Activated naive CD8-positive, alpha-beta T cell treated with anti-CD3 and anti-CD28 coated beads, Interleukin-2, amount 50 U/mL, for 24 hours (primary cell): ENCODE measurements at places on chromosomes 1 and 21.

GRCh38 chr1:207869859-207870258 lies 41.1 kb downstream of the CD34 start:
- H3K27me3 ChIP-seq = no peaks in the 10 kb centered on the region
- peak overlapping the region; percentile 74 for H3K27ac ChIP-seq
- peaks cover 79% of the 10 kb centered on the region for H3K4me1 ChIP-seq
- peak overlapping the region; percentile 76 for H3K4me3 ChIP-seq

DNA sequence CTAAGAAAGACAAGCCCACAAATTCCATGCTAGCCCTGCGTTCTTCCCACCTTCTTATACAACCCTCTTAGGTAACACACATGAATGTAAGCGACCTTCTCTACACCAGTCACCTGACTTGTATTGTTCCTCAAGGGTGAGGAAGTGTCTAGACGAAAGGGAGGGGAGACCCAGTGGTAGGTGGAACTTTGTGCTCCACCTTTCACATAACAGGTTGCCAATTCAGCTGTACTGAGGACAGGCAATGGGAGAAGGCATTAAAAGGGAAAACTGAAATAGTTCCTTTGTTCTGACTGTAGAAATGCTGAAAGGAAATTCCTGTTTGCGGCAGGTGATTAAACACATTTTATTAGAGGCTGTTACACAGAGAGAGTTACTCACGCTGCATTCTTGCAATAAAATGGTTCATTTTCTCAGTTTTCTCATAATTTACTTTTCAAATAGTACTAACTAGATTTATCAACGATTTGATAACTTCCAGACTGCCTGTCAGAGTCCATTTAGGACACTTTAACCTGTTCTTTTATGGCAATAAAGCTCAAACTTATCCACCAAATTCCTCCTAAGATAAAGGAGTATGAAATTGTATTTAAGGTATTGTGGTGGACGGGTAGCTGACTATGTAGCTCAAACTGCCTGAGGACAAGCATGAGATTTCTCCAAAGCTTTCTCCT lies 17.8 kb upstream of the CHRM3 start:
- H3K4me3 ChIP-seq = no peak overlapping the region
- peaks cover 9% of the 10 kb centered on the region for H3K27me3 ChIP-seq
- no peaks in the 10 kb centered on the region for H3K36me3 ChIP-seq
- no peaks in the 10 kb centered on the region for H3K4me1 ChIP-seq
- no peak overlapping the region for H3K27ac ChIP-seq

GRCh38 chr1:221708987-221709386 lies 32.9 kb downstream of the DUSP10 start:
- peaks cover 75% of the 10 kb centered on the region for H3K4me1 ChIP-seq
- peak overlapping the region; percentile 95 for H3K27ac ChIP-seq
- H3K27me3 ChIP-seq = no peaks in the 10 kb centered on the region
- H3K4me3 ChIP-seq = peak overlapping the region; percentile 56
- H3K36me3 ChIP-seq = peaks cover 34% of the 10 kb centered on the region

DNA sequence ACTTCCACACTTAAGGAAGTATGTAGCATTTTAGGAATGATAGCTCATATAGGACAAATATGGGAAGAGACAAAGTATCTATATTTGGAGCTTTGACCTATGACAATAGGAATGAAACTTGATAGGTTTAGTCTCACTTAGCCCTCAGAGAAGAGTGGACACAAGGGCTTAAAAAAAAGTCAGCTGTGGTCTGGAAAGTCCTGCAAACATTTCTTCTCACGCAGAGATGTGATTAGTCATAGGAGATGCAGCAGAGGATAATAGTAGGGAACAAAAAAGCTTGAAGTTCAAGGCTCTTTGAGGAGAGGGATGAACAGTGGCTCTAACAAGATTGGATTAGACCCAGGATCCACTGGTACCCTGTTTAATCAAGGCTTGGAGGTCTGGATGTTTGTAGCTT lies 14.8 kb upstream of the RNF220 start:
- no peak overlapping the region for H3K4me3 ChIP-seq
- no peaks in the 10 kb centered on the region for H3K36me3 ChIP-seq
- peaks cover 19% of the 10 kb centered on the region for H3K27me3 ChIP-seq
- H3K4me1 ChIP-seq = no peaks in the 10 kb centered on the region
- no peak for DNase-seq

- H3K27me3 ChIP-seq = peaks cover 2% of the 10 kb centered on the region
- no peak for DNase-seq
- H3K27ac ChIP-seq = no peak overlapping the region
These were observed 7.9 kb upstream of the CDC73 start for GRCh38 chr1:193113992-193114332.
